ENCODE measurements at places on chromosomes 1 and 21.
A peak's percentile ranks its signal among the peaks of the same experiment; 100 is the strongest.

DNA sequence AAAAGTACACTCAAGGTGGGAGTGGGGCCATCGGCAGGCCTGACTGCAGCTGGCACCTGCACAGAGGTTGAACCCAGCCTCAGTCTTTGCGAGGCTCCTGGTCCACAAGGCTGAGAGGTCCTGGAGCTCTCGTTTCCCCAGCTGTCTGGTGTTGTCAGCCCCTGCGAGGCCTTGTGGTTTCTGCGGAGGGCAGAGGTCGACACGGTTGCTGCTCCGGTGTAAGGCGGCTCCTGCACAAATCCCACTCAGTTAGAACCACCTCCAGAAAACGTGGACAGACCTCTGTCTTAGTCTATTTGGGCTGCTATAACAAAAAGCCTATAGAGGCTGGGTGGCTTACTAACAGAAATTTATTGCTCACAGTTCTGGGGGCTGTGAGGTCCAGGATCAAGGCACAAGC lies 5.8 kb downstream of the KIAA1614 start:
- DNase-seq: no peak

- DNase-seq: no peak
Observed at GRCh38 chr1:239354231-239354630, 32.1 kb upstream of the CHRM3 start.

- no peak for DNase-seq
Observed at GRCh38 chr1:19388980-19389379, 76.9 kb downstream of the SLC66A1 start.

DNA sequence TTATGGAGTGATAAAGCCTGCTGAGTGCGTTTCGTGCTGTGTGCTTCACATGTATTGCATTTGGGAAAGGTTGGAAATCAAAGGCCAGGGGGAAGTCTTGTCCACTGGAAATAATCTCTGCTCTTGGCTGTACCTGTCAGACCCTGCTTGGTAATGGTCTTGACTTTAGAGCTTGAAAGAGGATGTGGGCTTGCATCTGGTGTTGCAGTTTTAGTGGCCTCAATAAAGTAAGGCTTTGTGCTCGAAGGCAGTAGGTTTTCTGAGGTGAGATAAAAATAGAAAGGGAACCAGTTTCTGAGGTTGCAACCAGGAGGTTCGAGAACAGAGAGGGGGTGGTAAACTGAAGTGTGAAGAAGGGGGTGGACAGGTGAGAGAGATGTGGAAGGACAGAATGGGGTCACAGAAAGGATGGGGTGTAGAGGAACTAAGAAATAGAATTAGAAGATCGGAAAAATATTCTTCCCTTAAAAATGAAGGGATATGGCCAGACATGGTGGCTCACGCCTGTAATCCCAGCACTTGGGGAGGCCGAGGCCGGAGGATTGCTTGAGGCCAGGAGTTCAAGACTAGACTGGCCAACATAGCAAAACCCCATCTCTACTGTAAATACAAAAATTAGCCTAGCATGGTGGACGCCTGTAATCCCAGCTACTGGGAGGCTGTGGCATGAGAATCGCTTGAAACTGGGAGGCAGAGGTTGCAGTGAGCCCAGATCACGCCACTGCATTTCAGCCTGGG lies 1.5 kb downstream of the S100PBP start:
- DNase-seq: no peak

- DNase-seq: no peak
Observed at GRCh38 chr1:5847013-5847659, 145.1 kb downstream of the NPHP4 start.

- DNase-seq: no peak
Observed at GRCh38 chr1:8863794-8864233, 14.7 kb downstream of the ENO1 start.

- no peak for DNase-seq
Observed at GRCh38 chr21:43854773-43855633, 10.0 kb upstream of the AGPAT3 start.

GRCh38 chr1:64136296-64136695 lies 67.1 kb upstream of the UBE2U start:
- no peak for DNase-seq

DNA sequence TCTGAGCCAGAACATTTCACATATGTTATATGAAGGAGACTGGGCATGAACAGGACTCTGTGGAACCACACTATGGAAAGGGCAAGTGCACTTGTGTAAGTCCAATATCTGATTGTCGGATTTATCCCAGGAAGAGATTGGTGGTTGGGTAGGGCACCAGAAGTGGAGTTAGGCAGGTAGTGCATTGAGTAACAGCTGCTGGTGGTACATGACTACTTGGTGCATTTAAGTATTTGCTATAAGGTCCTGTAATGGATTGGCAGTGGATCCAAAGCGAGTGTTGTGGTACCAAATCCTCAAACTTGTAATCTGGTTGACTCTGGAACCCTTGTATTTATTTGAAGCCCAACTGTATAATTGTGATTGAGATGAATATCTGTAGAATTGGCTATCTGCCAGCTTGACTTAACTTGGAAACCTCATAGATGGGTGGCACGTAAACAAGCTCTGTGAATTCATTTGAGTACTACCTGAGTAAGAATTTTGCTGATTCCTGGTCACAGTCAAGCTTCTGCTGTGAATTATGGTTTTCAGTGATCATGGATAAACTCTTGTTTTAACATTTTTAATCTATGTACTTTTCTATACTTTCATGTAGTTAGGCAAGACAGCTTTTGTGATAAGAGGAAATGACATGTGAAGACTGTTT lies 21.1 kb downstream of the UBAP2L start:
- DNase-seq: no peak

- DNase-seq: no peak
Observed at GRCh38 chr1:92459871-92460320, 26.8 kb downstream of the GFI1 start.

GRCh38 chr1:97787231-97787630 lies 133.6 kb downstream of the DPYD start:
- no peak for DNase-seq

GRCh38 chr1:207431508-207431907 lies 22.6 kb upstream of the CR2 start:
- DNase-seq: no peak

GRCh38 chr1:201686714-201687455 lies 142.1 kb upstream of the IPO9 start:
- DNase-seq: no peak

DNA sequence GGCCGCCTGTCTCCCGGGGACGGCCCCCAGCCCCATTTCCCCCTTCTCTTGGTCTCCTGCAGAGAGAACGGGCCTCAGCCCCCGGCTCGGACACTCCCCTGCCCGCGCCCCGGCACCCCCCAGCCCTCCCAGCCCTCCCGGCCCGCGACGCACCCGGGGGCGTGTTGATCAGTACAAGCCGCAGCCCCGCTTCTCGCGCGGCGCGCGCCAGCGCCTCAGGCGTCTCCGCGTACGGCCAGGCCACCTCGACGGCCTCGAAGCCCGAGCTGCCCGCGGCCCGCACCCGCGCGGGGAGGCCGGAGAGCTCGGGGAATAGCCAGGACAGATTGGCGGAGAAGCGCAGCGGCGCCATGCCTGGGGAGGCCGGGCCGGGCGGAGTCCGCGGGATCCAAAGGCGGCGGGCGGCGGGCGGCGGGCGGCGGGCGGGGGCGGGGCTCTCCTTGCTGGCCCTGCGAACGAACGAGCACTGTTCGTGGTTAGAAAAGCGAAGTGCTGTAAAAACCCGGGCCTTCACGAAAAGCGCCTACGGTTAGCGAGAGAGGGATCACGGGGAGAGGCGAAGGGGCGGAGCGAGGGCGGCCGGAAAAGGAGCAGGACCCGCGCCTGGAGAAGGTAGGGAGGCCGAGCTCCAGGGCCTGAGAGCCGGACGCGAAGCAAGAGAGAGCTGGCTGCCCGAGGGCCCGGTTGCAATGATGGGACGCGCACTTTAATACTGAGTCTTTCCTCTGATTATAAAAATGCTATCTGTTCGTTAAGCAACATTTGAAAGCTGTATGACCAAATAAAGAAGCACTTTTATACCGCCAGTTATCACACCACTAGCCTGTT lies at the start of gene HYI:
Gene HYI (minus strand): TSS at position 490 of the 828 bp plus-strand sequence. CDS start 138 bp downstream, at position 352.
- DNase-seq: peak; percentile 66

GRCh38 chr1:238999944-239000343 lies 386.4 kb upstream of the CHRM3 start:
- DNase-seq: no peak

GRCh38 chr1:236627727-236628408 lies 23.6 kb upstream of the HEATR1 start:
- DNase-seq: no peak

- DNase-seq: no peak
Observed at GRCh38 chr1:47676311-47677054, 238.6 kb downstream of the FOXD2 start.

DNA sequence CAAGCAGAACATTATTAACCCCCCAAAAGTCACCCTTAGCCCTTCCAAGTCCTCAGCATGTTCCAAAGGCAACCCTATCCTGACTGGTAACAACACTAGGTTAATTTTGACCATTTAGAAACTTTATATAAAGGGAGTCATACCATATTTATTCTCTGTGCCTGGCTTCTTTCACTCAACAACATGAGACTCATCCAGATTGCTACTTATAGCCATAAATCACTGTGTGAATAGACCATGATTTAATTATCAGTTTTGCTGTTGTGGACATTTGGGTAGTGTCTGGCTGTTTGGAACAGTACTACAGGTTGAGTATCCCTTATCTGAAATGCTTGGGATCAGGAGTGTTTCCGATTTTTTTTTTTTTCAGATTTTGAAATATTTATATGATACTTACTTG lies 252.1 kb downstream of the DISC1 start:
- DNase-seq: no peak

DNA sequence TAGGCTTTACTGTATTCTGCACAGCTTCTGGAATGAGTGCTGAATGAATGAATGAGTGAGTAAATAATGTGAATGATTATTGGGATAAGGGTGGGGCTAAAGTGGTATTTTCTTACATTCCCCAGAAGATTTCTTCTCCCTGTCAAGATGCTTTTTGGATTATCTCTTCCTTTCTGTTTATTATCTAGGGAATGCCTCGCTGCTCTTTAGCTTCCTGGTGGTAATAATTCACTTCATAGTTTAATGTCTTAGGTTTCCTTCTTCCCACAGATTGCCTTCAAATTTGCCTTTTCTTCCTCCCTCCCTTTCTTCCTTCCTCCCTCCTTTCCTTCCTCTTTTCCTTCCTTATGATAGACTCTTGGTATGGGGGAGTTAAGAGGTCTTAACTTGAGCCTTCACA lies 24.0 kb downstream of the DDR2 start:
- no peak for DNase-seq

DNA sequence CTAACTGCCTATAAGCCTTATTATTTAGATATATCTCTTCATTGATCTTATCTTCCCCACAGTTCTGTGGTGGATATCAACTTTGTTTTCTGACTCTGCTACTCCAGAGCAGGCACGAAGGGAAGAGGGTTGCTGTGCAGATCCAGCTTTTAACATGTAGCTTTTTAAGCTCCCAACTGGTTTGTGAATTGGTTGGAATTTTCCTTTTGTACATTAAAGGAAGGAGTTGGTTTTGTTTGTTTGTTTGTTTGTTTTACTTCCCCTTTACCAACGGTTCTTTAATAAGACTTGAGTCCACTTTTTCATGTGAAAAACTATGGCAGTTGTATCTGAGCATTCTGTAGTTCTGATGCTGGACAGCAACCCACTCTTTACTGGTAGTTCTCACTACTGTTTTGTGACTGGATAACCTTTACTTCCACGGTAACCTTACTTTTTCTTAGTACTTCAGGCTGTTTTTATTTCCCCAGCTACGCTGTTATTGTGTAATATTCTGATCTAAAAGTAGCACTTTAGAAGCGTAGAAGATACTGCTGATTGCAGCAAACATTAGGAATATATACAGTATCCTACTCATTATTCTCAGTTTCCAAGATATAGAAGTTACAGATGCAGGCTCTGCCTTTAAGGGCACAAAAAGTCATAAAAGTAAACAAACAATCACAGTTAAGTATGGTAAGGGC lies 1.6 kb downstream of the GNPAT start:
- DNase-seq: no peak

DNA sequence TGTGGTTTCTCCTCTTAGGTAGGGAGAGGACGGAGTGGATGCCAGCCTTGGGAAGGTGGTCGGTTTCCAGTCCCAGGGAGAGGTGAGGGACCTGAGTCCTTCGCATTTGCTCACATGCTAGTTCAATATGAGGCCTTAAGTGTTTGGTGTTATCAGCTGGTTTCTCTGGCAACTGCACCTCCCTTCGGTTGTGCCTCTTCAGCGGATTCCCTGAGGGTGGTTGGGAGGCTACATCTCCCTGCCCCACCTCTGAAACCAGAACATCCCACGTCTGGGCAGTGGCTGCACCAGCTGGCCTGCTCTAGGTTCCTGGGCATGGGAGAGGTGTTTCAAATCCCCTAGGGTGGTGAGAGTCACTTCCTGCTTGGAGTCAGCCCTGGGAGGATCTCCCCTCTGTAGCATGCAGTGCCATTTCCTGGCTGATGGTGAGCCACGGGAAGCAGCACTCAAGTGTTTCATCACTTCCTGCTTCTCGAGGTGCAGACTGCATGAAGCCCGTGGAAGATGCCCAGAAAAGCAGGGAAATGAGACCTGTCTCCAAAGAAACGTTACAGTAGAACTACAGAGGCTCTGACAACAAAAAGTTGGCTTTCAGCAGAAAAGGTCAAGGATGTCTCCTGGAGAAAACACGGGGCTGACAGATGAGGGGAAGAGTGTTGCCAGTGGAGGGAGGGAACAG lies 4.5 kb downstream of the TMEM125 start:
- DNase-seq: peak; percentile 22

GRCh38 chr1:150152772-150153456 lies 3.2 kb downstream of the PLEKHO1 start:
- DNase-seq: no peak

- peak; percentile 59 for DNase-seq
Observed at GRCh38 chr1:157193702-157194391, 55.7 kb upstream of the ETV3 start.

GRCh38 chr1:230210326-230210980 lies 143.4 kb downstream of the GALNT2 start:
- DNase-seq: no peak

- peak; percentile 41 for DNase-seq
Observed at GRCh38 chr1:22710701-22711049, at the start of gene EPHB2. TSS of gene EPHB2 (plus strand) at chr1:22710839. CDS start at chr1:22710983, 144 bp downstream.

DNA sequence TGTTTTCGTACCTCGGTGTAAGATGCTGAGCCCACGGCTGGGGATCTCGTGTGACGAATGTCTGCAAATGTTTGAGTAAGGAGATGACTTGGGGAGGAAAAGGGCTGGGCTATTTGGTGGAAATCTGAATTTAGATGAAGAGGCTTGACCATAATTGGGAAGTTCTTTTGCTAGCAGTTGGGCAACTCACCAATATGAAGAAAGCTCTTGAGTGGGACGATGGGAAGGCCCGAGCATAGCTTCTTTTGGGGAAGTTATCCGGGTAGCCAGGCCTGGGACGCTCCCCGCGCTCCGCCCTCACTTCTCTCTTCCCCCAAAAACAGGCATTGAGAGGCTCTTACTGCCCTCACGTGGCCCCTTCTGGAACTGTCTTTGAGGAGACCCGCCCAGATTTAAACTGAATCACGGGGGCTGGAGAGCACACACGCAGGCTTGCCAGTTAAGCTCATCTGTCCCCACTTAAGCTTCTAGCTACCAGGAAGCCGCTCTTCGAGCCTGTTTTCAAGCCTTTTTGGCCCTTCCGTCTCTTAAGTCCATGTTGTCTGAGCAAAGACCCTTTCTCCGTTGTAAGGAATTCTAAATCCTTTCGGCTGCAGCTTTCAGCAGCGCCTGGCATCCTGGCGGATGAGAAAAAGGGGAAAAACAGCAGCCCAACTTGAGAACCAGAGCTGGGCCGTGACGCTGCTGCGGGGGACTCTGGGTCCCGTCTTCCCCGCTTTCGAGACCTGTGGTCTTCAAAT lies 93.1 kb downstream of the NID1 start:
- DNase-seq: peak; percentile 86
